HCEC 1CT (cell line): ENCODE measurements at places on chromosomes 2 and 18.
A peak's percentile ranks its signal among the peaks of the same experiment; 100 is the strongest.

DNA sequence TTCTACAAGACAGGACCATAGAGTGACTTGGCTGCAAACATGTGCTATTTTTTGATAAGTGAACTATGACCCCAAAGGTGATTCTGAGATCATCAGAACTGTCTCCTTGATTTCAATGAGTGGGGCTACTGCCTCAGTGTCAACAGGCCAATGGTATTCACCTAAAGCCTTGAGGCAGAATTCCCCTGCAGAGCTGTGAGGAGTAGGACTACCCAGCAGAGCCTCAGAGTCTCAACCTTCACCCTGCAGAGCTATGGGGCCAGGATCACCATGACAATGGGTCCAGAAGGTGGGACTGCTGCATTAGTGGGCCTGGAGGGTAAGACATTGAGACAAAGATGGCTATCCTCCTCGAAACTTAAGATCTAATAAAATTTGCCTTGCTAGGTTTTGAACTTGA, 1668.2 kb upstream of the SLC39A10 start:
- no peak for DNase-seq

DNA sequence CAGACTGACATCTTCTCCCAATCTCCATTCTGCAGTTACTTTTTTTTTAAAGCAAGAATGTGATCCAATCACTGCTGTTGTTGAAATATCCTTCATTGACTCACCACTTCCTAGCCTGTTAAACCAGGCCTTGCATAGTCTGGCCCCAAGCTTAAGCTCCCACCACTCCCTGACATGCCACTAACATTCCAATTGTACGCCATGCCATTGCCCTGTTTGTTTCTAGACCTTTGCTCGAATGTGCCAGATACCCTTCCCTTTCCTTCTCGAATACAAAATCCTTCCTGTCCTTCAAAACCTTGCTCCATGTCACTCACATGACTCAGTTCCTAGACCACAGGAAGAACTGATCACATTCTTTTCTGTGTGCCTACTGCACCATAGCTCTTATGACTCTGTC, 224.2 kb downstream of the CYRIA start:
- DNase-seq, result no peak

DNA sequence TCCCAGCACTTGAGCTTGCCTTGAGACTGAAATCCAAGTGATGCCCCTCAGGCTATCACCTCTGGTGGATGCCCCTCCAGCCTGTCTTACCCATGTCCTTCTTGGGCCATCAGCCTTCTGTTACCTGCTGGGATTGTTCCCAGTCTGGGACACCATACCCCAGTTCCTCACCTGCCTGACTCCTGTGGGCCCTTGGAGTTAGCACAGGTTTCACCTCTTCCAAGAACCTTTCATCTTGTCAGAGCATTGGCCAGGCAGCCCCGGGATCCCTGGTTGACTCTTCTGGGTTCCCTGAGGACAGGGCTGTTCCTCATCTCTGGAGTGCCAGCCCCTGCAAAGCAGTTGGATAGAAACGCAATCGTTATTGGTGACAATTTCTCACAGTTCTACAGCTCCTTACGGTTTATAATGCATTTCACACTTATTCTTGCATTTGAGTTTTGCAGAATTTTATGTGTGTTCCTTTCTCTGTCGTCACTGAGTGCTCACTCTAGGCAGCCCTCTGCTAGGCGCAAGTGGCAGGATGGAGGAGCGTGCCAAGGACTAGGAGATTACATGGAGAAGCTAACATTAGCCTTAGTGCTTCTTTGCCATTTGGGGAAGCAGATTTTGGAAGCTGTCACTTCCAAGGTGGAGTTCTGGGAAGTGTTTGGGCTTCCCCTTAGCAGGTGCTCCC, 139.7 kb downstream of the DDX1 start:
- DNase-seq, result no peak

GRCh38 chr2:167181134-167181533, 292.9 kb downstream of the XIRP2 start:
- peak; percentile 83 for DNase-seq

DNA sequence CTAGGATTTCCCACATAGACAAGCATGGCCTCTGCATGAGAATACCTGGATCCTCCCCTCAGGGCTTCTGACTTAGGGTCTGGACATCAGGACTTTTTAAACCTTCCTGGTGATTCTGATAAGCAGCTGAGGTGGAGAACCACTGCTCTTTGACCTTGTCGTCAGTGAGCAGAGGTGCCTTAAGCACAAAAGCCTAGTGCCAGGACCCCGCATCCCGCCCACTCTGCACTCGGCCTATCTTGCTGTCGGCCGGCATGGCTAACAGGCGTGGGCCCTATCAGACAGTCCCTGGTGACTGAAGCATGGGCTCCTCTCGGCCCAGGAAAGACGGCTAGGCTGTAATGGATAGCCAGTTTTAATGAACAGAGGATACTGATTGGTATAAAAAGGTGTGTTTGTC, 6.2 kb downstream of the ANKRD23 start:
- no peak for DNase-seq

GRCh38 chr2:64730551-64731262, 77.0 kb upstream of the SERTAD2 start:
- DNase-seq, result peak; percentile 75

- DNase-seq, result no peak
Measured at GRCh38 chr2:3610881-3611505, 16.1 kb downstream of the COLEC11 start.

DNA sequence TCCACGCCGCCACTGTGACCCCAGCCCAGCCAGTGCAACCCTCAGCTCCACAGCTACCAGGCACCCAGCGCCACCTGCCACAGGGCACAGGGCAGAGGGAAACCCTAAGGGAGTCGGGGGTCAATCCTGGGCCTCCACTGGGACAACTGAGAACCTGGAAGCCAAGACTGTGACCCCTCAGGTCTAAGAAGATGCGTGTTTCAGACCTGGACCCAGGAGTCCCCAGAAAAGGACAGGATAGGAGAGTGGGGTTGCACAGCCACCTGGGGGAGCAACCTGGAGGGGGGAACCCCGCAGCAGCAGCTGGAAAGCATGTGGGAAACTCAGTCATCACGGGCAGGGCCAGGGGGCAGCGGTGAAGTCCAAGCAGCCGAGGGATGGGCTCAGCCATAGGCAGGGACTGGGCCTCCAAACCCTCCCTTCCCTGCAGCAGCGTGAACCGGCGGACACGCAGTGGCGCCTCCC, 4.1 kb downstream of the ESPNL start:
- DNase-seq, result no peak

DNA sequence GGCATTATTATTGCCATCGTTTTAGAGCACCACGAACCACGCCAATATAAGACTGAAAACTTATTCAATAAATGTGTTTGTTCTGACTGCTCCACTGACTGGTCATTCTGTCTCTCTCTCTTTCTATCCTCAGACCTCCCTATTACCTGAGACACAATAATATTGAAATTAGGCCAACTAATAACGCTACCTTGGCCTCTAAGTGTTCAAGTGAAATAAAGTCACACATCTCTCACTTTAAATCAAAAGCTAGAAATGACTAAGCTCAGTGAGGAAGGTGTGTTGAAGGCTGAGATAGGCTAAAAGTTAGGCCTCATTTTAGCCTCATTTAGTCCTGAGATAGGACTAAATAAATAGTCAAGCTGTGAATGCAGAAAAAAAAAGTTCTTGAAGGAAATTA, 38.8 kb downstream of the G6PC2 start:
- no peak for DNase-seq

GRCh38 chr2:234628953-234629352, 132.1 kb upstream of the ARL4C start:
- DNase-seq, result no peak

DNA sequence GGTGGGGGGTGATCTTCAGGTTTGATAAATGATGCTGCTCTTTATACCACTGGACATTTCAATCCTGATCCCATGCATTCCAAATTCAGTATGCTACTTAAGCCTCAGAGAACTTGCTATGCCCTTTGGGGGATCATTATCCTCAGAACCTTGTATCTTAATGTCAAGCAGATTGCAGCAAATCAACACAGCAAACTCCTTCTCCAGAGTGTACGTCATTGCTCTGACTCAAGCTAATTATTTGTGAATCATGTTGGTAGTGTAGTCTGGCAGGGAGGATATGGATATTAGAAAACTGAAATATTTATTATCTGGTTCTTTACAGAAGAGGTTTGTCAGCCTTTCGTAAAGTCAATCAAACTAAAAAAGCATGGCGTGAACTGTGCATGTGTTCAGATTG, 562.5 kb upstream of the FAM98A start:
- no peak for DNase-seq

DNA sequence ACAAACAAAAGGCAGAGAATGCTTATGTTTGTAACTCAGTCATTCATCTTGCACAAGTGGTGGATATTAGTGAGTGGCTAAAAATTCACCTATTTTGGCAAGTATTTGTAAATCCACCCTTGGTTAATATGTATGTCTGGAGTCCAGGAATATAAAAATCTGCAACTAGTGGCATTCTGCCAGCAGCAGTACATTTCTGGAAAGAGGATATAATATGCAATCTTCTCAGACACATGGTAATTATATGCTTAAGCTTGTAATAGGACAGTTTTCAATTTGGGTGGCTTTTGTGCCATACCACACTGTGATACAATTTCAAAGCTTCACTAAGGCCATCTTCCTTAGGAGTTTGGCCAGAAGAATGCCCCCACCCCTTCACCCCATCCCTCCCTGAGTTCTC, 693.3 kb downstream of the MBD2 start:
- no peak for DNase-seq
